Tibial artery (tissue), 4 donors: ENCODE measurements at places on chromosomes 7 and 10.

DNA sequence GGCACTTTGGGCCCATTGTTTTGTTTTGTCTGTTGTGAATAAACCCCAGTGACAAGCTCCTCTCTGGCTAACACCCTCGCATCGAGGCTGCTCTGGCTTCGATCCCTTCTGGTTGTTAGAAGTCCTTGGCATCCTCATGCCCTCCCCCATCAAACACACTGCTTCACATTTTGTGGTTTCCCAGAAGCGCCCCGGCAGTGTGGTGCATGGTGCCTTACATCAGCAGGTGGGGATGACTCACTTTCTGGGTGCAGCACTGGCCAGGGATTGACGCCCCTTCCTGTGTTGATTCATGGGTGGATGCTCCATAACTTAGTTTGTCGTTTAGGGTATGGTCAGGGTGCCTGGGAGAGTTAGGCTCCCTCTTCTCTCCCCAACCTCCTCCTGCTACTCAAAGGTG lies 51.4 kb downstream of the PLPP4 start:
- no peak for DNase-seq

GRCh38 chr7:81960026-81960425 lies 190.2 kb upstream of the HGF start:
- no peak for DNase-seq

- DNase-seq, result no peak
Observed at GRCh38 chr10:93594518-93594917, 6.5 kb downstream of the RBP4 start.

DNA sequence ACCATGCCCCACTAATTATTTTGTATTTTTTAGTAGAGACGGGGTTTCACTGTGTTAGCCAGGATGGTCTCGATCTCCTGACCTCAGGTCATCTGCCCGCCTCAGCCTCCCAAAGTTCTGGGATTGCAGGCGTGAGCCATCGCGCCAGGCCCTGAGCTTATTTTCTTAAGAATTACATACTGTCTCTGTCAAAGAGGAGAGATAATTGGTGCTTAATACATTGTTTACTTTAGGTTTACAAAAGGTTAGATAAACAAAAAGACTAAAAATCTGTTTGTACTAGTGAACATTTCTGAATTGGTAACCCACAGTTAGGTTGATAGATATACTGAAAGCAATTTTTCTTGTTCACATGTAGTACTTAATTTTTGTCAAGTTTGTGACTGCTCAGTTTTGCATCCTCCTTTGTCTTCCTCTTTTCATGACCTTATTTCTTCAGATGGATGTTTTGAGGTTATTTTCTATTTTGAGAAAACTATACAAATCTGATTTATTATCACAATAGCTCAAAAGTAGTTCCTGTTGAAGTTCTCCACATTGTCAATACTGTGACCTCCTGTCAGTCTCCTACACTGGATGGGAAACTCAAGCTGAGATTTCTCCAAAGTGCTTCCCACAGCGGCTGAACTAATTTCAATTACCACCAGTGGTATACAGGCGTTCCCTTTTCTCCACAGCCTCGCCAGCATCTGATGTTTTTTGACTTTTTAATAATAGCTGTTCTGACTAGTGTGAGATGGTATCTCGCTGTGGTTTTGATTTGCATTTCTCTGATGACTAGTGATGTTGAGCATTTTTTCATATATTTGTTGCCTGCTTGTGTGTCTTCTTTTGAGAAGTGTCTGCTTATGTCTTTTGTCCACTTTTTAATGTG lies 22.5 kb downstream of the HHEX start:
- no peak for DNase-seq

DNA sequence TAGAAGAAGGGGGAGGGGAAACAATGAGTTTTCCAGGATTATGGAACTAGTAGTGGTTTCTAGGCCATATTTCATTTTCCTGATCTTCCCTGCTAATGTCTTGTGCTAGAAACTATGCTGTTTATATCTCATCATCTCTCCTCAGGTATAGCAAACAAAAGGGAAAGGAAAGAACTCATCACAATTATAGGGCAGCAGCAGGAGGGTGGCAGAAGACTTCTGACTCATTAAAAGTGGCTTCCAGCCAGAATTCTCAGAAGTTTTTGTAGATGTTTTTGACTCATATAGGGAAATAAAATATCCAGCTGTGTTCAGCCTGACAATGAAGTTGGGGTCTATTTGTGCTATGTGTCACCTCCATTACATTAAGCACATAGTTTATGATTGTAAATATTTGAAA lies 6.5 kb downstream of the AHR start:
- DNase-seq, result no peak

GRCh38 chr7:30744075-30744417 lies 7.9 kb upstream of the INMT start:
- no peak for DNase-seq

- DNase-seq, result no peak
Observed at GRCh38 chr7:24704311-24704710, 53.0 kb downstream of the GSDME start.

DNA sequence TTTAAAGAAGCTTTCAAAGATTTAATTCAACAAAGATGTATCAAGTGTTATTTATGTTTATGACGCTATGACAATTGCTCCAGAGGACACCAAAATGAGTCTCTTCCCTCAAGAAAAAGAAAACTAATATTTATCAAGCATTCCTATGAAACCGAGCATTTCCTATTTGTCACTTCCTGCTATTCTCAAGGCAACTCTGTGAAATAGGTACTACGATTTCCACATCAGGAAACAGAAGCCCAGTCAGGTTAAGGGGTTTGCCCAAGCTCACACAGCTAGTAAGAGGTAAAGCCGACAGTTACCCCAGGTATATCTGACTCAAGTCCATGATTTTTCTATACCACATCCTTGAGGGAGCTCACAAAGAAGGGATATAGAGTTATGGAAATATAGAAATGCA lies 85.9 kb downstream of the TRIL start:
- DNase-seq, result no peak
